Posterior cingulate gyrus (tissue), 11 donors: ENCODE measurements at places on chromosomes 6 and 20.

GRCh38 chr20:63895202-63895951 is 451 bp downstream of the DNAJC5 start:
- no peak for DNase-seq

DNA sequence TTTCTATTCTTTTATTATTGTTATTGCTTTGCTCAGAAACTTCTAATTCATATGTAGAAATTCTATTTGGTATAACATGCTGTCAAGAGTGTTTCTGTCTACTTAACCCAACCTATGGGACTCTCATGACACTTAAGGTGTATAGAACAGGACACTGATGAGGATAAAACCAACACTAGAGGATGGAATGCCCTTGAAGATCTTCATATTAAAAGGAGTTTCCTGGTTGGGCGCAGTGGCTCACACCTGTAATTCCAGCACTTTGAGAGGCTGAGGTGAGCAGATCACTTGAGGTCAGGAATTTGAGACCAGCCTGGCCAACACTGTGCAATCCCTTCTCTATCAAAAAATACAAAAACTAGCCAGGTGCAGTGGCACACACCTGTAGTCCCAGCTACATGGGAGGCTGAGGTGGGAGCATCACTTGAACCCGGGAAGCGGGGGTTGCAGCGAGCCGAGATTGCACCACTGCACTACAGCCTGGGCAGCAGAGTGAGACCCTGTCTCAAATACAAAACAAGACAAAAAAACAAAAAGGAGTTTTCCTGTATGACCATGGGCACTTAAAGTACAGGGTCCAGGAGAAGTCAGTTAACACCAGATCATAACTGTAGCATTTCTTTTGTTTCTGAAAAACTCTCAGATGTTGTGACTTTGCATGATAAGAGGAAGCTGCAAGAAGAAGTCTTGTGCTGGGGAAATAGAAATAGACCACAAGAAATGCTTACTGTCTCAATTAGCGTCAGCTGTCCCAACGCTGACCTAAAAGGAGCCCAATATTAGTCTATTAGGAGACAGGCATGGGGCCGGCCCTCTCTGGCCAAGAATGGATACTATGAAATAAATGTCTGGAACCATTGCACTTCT is 38.9 kb upstream of the CD2AP start:
- no peak for DNase-seq

- DNase-seq: no peak
These were observed 29.3 kb upstream of the EMILIN3 start for GRCh38 chr20:41395667-41396664.

- no peak for DNase-seq
These were observed 84.2 kb downstream of the HIVEP1 start for GRCh38 chr6:12096342-12096741.

DNA sequence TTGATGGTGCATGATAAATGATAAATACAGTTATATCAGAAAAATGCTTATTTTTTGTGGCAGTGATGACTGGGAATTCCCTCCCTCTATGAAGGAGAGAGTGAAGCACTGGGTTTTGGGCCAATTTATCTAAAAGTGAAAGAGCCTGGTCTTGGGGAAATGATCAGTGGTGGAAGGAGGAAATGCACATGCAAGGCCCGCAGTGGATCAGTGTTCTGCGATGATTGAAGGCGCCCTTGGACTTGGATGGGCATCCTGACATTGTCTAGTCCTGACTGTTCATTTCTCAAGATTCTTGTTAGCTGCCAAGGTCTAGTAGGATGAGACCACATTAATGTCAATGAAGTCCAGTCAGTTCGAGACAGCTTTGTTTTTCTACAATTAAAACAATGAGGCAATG is 272.0 kb upstream of the SLC35B3 start:
- no peak for DNase-seq

DNA sequence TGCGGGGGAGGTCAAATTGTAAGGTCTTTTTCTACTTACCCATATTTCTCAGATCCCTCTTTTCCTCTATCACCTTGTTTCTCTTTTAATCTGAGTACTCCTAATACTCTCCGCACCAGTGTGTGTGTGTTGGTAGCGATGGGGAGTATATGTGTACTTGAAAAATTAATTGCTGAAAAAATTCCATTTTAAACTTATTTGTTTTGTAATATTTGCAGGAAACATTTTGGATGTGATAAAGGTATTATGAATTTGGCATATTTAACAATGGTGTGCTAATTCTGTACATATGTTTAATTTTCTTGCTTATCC is 48.1 kb upstream of the MLIP start:
- no peak for DNase-seq

GRCh38 chr6:125142618-125143017 is 11.0 kb upstream of the TPD52L1 start:
- DNase-seq: no peak

DNA sequence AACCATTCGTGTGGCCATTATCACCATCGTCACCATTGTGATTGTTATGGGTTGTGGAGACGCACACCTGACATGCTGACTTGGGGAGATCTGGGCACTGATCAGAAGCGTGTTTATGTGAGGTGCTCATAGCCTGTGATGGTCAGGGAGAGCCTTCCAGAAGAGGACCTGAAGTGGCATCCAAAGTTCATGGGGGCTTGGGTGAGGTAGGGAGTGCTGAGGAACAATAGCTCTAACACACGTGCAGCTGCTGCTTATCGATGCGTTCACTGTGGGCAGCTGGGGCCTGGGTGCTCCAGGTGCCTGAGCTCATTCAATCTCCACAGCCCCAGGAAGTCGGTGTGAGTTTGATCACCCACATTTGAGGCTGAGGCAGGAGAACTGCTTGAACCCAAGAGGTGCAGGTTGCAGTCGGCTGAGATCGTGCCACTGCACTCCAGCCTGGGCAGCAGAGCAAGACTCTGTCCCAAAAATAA is 227.3 kb downstream of the PREX1 start:
- DNase-seq: no peak

GRCh38 chr20:38650010-38650409 is 48.4 kb downstream of the ARHGAP40 start:
- DNase-seq: no peak

GRCh38 chr6:154209555-154209954 is 147.0 kb downstream of the IPCEF1 start:
- DNase-seq: no peak

GRCh38 chr6:26056583-26057350 is 30.5 kb upstream of the HFE start:
- DNase-seq: peak; percentile 8

DNA sequence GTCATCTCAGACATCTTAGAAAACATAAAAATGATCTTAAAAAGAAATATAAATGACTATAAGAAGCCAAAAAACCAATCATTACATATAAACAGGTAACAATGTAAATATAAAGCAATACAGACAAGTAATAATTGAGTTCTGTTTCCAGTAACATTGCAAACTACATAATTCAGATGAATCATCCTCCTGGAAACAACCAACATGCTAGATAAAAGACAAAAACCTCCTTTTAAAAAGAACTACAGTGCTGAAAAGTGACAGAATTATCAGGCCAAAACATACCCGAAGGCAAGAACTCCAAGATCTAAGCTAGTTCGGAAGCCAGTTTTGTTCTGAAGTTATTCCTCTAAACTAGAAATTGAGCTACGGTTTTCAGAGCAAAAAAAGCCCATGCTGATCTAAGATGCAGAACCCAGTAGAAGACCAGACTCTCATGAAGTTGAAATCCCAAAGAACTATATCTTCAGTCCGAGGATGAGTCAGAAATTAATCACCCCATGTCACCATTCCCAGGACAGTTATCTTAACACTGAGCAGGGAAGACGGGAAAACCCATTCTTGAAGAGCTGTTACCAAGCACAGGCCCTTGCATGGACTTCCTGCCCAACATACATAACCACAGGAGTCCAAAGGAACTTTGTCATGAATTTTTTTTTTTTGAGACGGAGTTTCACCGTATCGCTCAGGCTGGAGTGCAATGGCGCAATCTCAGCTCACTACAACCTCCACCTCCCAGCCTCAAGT is 9.8 kb downstream of the PGM3 start:
- no peak for DNase-seq
